ENCODE measurements at places on chromosomes 11 and 22. TPM values are rescaled to one million over a fixed set of nuclear protein-coding genes. Genes with fewer than 3 reads are reported as not detected.

Gene GRM5
- total RNA-seq, result not detected

Gene SORL1
- 45.6 TPM for total RNA-seq

Gene A4GALT
- 2.6 TPM for total RNA-seq

Gene KCTD14
- total RNA-seq, result 5.3 TPM

Gene BIRC3
- 0.09 TPM for total RNA-seq

Gene OR10A5
- total RNA-seq, result not detected

Gene FXYD2
- total RNA-seq, result 1.7 TPM

Gene SLC6A5
- total RNA-seq, result not detected

GRCh38 chr11:88886796-88887195 lies 179.0 kb downstream of the GRM5 start:
- H3K36me3 ChIP-seq, result no peaks in the 10 kb centered on the region
- no peaks in the 10 kb centered on the region for H3K27me3 ChIP-seq
- peak; percentile 70 for DNase-seq
- no peak overlapping the region for H3K4me3 ChIP-seq
- no peaks in the 10 kb centered on the region for H3K4me1 ChIP-seq
- no peak overlapping the region for H3K27ac ChIP-seq

GRCh38 chr11:15616130-15617105 lies 501.7 kb downstream of the INSC start:
- no peaks in the 10 kb centered on the region for H3K27me3 ChIP-seq
- no peak overlapping the region for H3K27ac ChIP-seq
- no peak for DNase-seq
- no peaks in the 10 kb centered on the region for H3K36me3 ChIP-seq
- H3K4me1 ChIP-seq, result peaks cover 19% of the 10 kb centered on the region
- H3K4me3 ChIP-seq, result no peak overlapping the region

DNA sequence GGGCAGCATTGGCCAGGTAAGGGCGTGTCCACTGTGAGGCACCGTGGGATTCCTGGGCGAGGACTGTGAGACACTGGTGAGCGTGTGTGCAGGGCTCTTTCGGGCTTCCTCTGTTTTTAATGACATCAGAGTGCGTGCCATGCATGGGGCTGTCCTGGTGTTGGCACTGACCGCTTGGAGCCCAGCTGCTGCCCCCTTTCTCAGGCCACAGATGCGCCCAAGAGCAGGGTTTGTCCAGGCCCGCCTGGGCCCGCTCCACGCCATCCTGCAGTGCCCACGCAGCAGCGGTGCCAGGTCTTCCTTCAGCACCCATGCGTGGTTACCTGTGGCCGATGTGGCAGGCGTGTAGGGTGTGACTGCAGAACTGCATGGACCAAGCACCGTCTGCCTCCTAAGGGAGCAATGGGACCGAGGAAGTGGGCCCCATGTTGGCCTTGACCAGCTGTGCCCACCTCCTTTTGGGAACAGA lies 72.3 kb upstream of the SEPTIN5 start:
- H3K4me3 ChIP-seq, result no peak overlapping the region
- no peak for DNase-seq
- H3K27me3 ChIP-seq, result peaks cover 8% of the 10 kb centered on the region

DNA sequence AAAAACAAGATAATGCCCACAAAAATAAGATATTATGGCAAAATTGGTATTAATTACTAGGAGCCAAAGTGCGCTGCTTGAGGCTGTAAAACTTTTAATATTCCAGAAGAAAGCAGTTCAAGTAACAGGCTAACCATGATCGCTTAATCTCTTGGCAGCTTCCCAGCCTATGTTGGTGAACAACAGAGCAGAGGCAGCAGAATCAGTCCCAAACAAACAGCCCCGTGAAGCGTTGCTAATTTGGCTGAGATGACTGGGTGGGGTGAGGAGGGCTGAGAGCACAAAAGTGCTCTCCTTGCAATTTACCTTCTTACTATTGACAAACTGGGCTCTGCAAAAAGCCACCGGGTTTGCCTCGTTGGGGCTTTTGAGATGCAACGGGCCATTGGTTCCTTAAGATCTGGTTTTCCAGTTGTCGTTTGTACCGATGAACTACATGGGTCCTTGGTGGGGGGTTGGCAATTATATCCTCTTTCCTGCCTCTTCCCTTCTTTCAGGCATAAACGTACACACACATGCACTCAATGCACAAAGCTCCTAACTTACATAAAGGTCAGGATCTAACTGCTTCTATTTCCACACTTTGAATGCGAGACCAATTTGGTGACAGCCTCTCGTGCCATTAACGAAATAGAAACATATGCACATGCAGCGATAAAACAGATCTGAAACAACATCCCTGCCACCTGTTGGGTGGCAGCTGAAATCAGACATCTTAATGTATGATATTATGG lies 407.6 kb upstream of the CADM1 start:
- H3K27me3 ChIP-seq, result no peaks in the 10 kb centered on the region
- no peak overlapping the region for H3K27ac ChIP-seq
- DNase-seq, result peak; percentile 81
- H3K36me3 ChIP-seq, result no peaks in the 10 kb centered on the region

DNA sequence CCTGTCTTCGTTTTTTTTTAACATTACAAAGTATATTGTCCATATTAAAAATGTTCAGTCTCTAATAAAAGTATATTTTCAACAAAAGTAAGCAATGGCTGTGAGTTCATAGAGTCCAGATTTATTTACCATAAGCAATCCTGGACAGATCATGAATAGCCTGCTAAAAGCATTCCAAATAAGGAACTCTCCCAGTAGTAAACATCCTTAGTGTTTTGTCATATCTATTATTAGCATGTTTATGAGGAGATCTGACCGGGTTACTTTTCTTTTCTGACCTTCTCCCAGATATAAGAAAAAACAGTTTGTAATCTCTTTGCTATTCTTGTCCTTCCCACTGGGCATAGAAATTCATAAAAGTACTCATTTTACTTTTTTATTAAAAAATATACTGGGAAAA lies 403.9 kb upstream of the ANO3 start:
- H3K36me3 ChIP-seq, result no peaks in the 10 kb centered on the region
- DNase-seq, result no peak
- peaks cover 17% of the 10 kb centered on the region for H3K4me1 ChIP-seq
- no peak overlapping the region for H3K4me3 ChIP-seq
- no peak overlapping the region for H3K27ac ChIP-seq
- no peaks in the 10 kb centered on the region for H3K27me3 ChIP-seq

DNA sequence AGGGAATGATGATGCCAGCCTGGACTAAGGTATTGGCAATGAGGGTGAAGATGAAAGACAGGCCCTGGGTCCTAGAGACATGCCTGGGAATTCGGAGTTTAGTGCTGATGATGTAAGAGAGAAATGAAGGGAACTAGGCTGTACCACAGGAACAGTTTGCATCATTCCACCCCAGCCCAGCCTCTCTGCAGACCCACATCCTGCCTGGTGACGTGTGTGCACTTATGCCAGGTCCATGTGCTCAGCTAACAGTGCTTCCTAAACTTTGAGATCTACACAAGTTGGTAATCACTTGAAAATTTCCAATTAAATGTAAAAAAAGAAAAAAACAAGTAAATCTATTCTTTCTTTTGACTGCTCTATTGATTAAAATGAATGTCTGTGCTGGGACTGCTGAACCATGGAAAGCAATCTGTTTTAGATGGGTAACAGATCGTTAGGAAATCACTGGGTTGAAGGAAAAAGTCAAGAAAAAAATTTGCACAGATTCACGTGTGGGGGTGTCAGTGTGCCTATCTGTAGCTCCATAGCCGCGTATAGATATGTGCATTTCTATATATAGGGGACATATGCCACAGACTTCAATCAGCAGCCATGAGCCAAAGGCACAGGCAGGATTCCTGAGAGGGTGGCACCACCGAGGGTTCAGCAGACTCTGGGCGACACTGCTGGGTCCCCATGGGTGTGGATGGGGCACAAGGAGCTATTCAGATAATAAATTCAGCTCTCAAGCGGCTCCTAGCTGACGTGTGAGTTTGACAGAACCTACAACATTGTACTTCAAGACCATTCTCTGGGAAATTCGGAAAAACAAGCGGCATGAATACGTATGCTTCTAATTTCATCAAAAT lies 131.1 kb upstream of the OPCML start:
- peaks cover 10% of the 10 kb centered on the region for H3K4me1 ChIP-seq
- no peaks in the 10 kb centered on the region for H3K27me3 ChIP-seq
- H3K4me3 ChIP-seq, result no peak overlapping the region

- DNase-seq, result no peak
- H3K27ac ChIP-seq, result no peak overlapping the region
- peaks cover 7% of the 10 kb centered on the region for H3K4me1 ChIP-seq
- no peaks in the 10 kb centered on the region for H3K36me3 ChIP-seq
Measured at GRCh38 chr11:62673196-62673525, 1.1 kb upstream of the LBHD1 start.

DNA sequence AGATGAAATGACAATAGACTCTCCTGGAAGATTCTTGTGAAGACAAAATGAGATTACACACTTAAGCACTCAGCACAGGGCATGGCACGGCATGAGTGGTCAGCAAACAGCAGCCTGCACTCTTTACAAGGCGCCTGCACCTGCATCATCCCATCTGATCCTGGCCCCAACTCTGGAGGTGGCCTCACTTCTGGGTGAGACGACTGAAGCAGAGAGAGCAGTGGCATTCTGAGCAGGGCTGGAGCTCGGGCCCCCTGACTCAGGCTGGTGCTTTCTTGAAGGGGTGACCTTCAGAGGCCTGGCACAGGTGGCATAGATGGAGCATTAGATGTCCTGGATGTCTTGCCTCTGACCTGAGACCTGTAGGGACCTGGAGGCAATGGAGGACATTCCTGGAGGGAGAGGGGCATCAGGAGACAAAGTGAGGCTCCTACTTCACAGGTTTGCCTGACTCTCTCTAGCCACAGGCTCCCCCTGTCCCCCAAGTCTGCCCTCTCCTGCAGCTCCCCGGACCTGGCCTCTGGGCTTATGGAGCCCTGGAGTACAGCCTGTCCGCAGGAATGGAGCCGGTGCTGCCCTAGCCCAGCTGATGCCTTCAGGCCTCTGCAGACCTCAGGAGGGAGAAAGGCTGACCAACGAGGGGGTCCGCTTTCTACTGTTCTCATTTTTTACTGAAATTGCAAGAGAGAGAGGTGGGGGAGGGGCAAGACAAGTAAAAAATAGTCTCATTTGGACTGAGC lies 65.5 kb upstream of the THY1 start:
- DNase-seq, result no peak
- H3K27ac ChIP-seq, result no peak overlapping the region
- H3K4me1 ChIP-seq, result peaks cover 10% of the 10 kb centered on the region
- peaks cover 7% of the 10 kb centered on the region for H3K27me3 ChIP-seq

- peaks cover 10% of the 10 kb centered on the region for H3K4me1 ChIP-seq
- DNase-seq, result no peak
- H3K27me3 ChIP-seq, result no peaks in the 10 kb centered on the region
- no peak overlapping the region for H3K4me3 ChIP-seq
Measured at GRCh38 chr11:132463295-132464002, 1068.9 kb downstream of the OPCML start.

DNA sequence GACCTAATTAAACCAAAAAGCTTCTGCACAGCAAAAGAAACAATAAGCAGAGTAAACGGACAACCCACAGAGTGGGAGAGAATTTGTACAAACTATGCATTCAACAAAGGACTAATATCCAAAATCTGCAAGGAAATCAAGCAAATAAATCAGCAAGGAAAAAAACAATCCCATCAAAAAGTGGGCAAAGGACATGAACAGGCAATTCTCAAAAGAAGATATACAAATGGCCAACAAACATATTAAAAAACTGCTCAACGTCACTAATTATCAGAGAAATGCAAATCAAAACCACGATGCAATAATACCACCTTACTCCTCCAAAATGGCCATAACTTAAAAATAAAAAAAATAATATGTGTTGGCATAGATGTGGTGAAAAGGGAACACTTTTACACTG lies 5.2 kb downstream of the PLAAT5 start:
- no peak overlapping the region for H3K27ac ChIP-seq
- no peak overlapping the region for H3K4me3 ChIP-seq
- peaks cover 15% of the 10 kb centered on the region for H3K4me1 ChIP-seq
- peaks cover 9% of the 10 kb centered on the region for H3K27me3 ChIP-seq

DNA sequence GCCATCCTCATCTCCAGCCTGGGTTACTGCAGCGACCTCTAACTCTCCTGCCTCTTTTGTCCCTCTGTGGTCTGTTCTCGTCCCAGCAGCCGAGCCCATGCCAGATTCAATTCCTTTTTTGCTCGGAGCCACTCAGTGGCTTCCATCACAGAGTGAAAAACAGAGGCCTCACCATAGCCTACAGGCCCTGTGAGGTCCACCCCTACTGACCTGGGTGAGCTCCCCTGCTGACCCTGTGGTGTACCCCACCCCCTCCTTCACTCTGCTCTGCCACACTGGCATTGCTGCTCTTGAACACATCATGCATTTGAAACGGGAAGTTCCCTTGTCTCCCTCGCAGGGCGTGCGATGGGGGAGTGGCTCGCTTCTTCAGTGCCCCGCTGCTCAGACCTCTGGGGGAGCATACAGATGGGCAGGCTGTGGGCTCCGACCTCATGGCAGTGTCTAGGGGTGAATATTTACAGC lies 2.1 kb downstream of the AIP start:
- no peak overlapping the region for H3K27ac ChIP-seq
- no peaks in the 10 kb centered on the region for H3K36me3 ChIP-seq
- H3K27me3 ChIP-seq, result peaks cover 11% of the 10 kb centered on the region
- H3K4me3 ChIP-seq, result no peak overlapping the region

- no peaks in the 10 kb centered on the region for H3K4me1 ChIP-seq
- no peak overlapping the region for H3K27ac ChIP-seq
- no peak for DNase-seq
Measured at GRCh38 chr11:11251394-11251970, 101.6 kb downstream of the CSNK2A3 start.

DNA sequence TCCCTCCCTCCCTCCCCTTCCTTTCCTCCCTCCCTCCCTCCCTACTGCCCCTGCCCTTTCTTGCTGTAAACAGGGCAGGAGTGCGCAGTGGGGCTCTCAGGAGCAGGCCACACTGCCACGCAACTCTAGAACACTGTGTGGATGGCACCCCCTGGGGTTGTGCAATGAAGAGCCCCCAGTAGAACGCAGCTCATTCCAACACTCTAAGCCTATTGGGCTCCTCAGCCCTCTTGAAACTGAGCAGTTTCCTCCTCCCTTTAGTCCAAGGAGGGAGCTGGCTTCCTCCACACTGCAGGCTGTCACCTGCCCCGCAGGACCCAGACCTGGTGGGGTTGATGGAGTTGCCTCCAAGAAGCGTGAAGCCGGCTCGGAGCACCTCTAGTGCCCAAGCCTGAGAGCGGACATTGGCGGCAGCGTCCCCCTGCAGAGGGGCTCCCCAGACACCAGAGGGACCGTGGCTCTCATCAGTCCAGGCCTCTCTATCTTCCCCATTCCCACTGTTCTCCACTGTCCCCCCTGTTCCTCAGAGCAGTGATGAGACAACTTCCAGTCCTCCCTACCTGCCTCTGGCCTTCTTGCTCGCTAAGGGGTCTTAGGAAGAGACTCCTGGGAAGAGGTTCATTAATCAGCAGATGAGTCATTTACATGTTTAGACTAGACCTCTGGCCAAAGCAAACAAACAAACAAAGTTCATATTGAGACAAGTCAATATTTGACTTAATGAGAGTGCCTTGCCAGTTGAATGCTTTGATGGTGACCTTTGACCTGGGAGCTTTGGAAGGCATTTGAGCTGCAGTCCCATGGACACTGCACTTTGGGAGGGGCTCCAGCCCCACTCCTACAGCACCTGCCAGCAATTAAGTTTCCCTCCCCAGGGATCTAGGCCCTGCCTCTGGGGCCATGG lies 64.0 kb downstream of the RPUSD4 start:
- H3K4me1 ChIP-seq, result peaks cover 38% of the 10 kb centered on the region
- H3K27ac ChIP-seq, result peak overlapping the region; percentile 80
- H3K36me3 ChIP-seq, result no peaks in the 10 kb centered on the region
- DNase-seq, result peak; percentile 55
- H3K4me3 ChIP-seq, result no peak overlapping the region
